ENCODE measurements at places on chromosomes 2 and 18.
A peak's percentile ranks its signal among the peaks of the same experiment; 100 is the strongest.

GRCh38 chr2:128448331-128449225 is 129.9 kb upstream of the HS6ST1 start:
- DNase-seq, result no peak

DNA sequence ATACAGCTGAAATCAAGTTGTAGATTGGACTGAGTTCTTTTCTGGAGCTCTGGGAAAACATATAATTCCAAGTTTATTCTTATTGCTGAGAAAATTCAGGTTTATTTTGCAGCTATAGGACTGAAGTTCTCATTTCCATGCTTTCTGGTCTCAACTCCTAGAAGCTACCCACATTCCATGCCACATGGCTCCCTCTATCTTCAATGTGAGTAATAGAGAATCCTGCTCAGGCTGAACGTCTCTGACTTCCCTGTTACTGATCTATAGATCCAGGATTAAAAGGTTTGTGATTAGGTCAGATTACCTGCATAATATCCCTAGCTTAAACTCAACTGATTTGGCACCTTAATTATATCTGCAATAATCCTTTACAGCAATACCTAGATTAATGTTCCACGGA is 453.8 kb upstream of the MC4R start:
- DNase-seq, result no peak

DNA sequence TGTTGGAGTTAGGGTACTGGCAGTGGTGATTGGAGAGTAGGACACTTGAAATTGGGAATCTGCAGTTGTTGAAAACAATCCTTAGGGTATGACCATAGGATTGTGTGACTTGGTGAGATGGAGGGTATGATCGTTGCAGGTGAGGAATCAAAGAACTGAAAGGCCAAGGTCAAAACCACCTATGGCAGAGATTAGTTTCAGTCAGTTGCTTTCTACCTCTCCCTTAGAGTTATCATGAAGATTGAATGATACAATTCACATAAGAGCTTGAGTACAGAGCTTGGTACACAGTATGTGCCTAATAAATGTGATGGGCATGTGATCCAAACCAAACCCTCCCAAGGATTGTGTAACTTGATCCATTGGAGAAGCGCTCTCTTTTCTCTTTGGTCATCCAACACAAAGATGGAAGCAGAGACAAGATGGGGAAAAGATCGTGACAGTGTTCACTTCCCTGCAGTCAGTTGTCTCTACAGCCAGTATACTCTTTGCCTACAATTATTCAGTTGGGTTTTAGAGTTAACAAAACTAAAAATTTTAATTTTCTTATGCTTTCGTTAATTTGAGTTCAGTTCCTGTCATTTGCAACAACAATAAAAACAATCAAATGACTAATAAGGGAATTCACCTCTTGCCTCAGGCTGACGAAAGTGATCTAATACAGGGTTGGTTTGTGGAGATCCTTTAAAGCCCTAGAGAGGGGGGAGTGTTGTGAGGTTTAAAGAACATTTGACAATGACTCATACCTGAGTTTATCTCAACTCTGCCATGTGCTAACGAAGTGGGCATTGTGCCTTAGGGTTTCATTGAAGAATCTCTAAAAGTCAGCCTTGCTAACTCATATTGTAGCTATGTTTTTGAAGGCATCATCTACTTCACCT is 14.8 kb upstream of the SMAD2 start:
- no peak for DNase-seq

- DNase-seq, result no peak
These were observed 118.8 kb downstream of the MSH2 start for GRCh38 chr2:47521666-47522285.

- no peak for DNase-seq
These were observed 469.9 kb downstream of the NUP35 start for GRCh38 chr2:183594150-183594549.

DNA sequence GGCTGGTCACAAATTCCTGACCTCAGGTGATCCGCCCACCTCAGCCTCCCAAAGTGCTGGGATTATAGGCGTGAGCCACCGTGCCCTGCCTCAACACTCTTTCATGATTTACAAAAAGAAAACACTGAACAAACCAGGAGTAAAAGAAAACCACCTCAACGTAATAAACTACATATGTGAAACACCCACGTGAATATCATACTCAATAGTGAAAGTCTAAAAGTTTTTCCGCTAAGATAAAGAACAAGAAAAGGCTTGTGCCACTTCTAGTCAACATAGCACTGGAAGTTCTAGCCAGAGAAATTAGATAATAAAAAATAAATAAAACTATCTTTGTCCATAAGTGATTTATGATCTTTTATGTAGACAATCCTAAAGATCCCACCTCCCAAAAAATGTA is 68.5 kb downstream of the ROCK2 start:
- DNase-seq, result no peak

DNA sequence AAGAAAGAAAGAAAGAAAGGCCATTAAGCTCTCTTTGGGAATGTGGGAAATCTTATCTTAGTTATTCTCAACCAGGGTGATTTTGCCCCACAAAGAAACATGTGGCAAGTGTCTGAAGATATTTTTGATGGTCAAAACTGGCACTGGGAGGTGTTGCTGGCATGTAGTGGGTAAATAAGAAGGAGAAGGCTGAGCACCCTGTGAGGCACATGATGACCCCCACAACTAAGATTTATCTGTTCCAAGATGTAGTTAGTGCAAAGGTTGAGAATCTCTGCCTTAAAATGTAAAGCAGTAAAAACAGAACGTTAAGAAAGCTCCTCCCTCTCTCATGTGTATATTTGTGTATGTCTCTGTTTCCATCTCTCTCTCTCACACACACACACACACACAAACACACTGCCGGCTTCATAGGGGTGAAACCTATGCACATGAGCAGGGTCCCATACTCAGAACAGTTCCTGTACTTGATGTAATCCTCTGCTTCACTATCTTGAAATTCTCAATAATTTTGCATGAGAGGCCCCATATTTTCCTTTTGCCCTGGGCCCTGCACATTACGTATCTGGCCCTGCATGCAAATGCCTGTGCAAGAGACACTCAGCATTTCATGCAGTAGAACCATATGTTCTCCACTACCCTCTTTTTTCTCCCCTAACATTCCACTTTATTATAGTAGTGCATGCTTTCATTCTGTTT is 94.3 kb downstream of the MREG start:
- DNase-seq, result no peak

DNA sequence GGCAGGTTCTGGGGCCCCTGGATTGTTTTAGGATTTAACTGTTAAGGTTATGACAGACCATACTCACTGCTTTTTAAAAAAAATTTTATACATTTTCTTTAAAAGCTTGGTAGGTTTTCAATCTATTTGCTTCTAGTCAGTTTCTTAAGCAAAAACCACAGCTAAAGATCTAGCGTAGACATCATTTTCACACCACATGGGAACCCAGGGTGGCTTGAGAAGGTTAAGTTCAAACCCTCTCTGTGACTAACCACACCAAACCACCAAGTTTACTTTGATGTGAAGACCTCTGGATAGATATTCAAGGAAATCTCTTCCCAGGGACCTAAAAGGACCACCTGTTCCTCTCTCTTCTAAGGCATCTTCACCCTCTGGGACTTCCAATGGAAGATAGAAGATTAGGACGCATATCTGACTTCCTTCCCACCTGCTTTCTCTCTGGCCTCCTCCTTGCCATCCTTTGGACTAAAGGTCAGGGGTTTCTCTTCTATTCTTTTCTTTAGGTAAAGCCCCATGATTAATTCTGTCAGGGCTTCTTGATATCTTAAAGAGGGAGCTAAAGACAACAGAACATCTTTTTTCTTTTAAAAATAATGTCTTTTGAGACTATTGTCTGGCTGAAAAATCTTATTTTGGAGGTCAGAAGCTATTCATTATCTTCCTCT is 32.3 kb downstream of the FOSL2 start:
- no peak for DNase-seq

DNA sequence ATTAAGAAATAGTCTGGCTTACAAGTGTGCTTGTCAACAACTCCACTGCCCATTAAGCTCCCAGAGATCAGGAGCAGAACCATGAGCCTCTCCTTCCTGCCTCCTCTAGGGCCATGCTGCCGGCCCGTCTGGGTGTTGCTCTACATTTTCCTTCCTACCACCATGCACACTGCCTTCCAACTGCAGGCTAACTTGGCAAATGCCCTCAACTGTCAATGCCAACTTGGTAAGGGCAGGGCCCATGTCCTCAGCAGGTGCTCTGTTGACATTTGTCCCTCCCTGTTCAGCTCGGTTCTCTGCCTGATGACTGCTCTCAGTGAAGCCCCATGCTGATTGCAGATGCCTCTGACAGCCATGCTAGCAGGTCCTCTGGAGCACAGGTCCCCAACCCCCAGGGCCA is 345.2 kb downstream of the ALK start:
- no peak for DNase-seq

- DNase-seq, result peak; percentile 48
These were observed 302.1 kb downstream of the LPIN1 start for GRCh38 chr2:12048550-12048949.

GRCh38 chr18:40018266-40018665 is 1936.8 kb upstream of the PIK3C3 start:
- DNase-seq, result no peak

DNA sequence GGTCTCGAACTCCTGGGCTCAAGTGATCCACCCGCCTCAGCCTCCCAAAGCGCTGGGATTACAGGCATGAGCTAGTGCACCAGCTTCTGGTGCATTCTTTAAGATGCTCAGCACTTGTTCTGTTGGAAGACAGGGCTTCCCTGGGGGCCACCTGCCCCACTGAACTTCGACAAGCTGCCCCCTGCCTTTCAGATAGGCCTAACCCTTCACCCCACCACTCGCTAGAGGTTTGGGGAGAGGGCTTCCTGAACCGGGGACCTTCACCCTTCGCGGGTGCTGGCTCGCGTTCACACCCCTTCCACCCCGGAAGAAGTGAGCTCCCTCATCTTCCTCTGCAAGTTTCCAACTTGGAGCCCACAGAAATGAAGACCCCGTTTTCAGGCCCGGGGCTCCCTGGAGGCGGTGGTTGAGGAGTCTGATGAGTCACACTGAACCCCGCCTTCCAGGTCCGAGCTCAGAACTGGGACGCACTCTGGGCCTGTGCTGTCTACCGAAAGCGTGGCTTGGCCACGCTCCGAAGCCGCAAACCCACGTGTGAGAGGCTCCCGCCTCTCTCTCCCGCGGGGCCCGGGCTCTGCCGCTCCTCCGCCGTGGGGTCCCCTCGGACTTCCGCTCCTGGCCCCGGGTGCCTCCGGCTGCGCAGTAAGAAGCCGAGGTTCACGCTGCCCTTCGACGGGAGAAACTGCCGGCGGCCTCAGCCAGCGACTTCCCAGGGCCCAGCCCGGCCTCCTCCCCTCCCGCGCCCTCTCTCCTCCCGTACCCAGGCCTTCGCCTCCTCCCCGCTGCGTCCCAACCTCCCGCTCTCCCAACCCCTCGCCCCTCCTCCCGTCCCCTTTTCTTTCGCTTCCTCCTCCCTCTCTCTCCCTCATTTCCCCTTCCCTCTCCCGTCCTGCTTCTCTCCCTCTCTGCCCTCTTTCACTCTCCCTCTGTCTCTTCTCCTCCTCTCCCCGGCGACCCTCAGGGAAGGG is 47.5 kb upstream of the SP3 start:
- DNase-seq, result no peak

DNA sequence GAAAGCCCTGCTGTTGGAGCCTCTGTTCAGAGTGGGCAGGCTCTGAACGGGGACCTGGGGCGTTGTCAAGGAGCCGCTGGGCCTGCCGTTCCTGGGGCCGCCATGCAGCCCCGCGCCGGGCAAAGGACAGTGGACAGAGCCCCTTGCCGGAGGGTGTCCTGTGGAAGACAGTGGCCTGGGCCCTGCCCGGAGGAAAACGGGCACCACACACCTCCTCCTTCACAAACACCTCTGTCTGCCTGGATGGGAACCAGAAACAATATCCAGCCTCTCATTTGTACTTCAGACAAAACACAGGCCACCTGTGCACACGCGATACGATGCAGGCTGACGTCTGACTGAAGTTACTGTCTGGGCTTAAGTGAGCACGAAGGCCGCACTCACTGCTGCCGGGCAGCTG is 233.7 kb downstream of the TWIST2 start:
- DNase-seq, result no peak

- no peak for DNase-seq
These were observed 10.5 kb downstream of the ATG16L1 start for GRCh38 chr2:233261819-233262555.

DNA sequence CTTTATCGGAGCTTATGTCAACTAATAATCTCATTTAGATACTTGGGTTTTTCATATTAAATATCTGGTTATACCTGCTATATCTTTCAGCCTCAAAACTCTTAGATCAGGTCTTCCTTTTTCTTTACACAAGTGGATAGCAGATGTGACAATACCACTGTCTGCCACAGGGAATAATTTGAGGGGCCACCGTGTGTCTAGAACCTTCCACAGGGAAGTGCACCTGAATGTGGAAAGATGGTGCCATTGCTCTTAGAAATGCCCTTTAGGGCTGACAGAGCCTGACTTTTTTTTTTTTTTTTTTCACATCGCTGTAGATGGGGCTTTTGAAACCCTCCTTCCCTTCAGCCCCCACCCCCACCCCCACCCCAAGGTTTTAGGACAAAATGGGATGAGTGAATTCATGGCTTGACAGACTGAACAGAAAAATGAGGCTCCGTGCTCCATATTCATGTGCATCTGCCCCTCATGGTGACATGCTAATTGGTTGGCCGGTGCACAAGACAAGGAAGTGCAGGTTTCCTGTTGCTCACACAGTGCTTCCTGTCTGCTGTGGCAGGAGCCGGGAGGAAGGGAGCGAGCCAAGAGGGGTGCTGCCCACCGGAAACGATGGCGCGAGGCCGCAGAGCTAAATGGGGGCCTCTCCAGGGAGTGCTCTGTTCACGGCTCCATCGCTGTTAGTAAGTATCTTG is 246.0 kb downstream of the LDLRAD4 start:
- no peak for DNase-seq

DNA sequence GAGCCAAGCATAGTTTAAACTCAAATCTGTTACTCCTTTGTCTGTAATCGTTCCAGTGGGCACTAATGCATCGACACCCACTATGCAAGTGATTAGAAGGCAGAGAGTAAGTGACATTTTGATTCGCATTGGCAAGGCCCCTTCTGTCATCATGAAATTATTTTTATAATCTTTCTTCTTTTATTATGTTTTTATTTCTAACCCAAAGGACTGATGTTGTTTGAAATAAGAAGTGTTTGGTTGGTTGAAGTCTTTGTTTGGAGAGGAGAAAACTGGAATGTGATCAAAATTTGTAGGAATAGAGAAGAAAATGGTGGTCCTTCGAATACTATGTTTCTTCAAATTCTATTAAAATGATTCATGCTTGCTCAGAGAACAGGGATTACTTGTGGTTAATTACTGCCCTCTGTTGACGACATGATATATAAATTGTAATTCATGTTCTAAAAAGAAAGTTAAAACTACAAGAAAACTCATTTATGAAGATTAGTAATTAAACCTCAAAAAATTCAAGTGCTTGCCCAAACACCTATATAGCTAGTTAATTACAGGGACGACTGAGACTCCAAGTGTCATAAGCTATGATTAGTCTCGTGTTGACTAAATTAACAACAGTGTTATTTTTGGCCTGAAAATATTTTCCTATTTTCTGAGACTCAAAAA is 26.4 kb upstream of the TFPI start:
- DNase-seq, result no peak

DNA sequence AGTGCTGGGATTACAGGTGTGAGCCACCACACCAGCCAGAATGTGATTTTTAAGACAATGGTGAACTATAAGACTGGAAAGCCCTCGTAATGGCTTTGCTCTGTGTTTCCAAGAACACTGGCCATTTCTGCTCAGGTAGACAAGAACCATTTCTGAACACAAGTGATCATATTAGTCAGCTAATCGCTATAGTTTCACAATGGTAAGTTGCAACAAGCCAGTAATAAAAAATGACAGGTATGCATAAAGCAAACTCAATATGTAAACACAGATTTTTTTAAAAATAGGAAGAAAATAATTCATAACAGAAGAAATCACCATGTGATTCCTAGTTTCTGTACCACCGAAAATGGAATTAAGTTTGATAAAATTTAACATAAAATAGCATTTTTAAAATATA is 166.5 kb downstream of the THADA start:
- no peak for DNase-seq

All from BE2C (cell line).